Activated CD4-positive, alpha-beta T cell treated with anti-CD3 and anti-CD28 coated beads, Interleukin-2, amount 50 U/mL, for 4 hours (primary cell): ENCODE measurements at places on chromosomes 7 and 10.

DNA sequence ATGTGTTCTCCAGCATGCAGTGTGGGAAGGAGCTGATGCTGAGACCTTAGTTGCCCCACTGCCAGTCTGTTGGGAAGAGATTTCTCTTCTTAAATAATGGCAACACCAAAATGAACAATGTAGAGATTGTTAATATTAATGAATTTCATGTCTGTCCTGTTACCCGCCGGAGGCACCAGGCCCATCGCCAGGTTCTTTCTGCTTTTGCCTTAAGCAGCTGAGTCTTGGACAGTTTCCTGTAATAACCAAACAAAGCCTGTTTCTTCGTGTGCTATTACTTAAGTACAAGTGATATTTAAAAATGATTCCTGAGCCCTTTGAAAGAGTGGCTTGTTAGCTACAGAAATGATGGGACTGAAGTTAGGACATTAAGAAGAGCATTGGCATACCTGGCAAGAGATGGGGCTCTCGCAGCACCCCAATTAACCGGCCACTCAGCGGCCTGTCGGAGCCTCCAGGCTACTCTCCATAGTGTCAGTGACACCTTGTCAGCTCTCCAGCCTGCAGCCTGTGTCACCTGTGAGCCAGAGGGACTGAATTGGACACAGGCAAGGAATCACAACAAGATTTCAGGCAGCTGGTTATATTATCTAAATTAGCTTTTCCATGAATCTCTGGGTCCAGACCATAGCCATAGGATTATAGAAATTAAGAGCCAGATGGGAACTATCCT is 142.0 kb downstream of the CELF2 start:
- DNase-seq, result no peak

DNA sequence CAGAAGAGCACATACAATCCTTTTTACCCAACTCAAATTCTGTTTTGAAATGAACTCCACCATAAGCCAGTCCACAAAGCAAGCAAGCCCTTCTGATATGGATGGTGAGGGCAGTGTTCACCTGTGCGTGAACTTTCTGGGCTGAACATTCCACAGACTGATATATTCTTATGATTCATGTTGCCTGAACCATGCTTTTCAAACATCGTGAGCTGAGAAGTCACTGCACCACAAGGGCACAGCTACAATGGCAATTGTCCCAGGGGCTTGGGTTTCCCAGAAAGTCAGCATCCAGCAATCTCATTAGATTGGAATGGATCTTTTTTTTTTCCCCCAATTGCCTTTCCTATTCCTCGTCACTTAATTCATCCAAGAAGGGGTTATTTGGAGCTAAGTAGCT is 86.9 kb upstream of the ZNF438 start:
- no peak for DNase-seq

- no peak for DNase-seq
These were observed 74.9 kb upstream of the OGDHL start for GRCh38 chr10:49837051-49837478.

DNA sequence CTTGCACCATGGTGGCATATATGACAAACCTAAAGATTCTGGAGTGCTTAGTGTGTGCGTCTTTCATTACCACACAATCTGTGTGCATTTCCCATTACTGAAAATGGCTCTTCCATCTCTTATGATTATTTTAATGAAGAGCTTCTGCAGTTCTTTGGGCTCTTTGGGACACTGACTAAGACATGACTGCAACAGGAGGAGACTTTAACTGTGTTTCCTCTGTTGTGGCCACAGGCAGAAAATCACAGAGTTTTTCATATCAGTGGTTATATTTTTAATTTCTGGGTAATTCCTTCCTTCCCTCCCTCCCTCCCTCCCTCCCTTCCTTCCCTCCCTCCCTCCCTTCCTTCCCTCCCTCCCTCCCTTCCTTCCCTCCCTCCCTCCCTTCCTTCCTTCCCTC is 58.1 kb downstream of the WNT2 start:
- DNase-seq, result no peak

GRCh38 chr7:2446676-2447075 is 29.5 kb downstream of the GRIFIN start:
- DNase-seq, result no peak

GRCh38 chr10:13491747-13492360 is 37.0 kb downstream of the BEND7 start:
- no peak for DNase-seq

DNA sequence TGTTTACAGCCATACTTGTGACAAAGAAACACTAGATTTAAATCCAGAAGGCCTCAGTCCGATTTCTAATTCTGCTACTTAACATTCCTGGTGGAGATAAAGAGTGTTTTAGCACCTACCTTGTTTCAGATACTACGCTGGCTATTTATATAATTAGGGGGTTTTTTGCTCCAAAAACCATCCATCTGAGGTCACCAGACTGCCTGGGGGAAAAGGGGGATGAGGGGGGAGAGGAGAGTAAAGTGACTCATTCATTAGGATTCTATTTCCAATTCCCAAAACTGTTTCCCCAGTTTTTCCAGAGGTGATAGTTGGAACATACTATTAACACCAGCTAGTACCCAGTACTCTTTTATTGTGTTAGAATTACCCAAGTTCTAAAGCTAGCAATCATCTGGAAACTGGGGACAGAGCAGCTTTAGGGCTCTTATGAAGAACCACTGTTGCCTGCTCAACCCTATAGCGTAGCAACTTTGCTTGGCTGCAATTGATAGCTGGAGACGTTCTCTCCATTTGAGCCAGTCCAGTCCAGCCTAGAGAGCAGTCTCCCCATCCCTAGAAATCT is 6.6 kb downstream of the GCC1 start:
- DNase-seq, result no peak

GRCh38 chr7:116799916-116800315 is 62.5 kb upstream of the CAPZA2 start:
- no peak for DNase-seq

DNA sequence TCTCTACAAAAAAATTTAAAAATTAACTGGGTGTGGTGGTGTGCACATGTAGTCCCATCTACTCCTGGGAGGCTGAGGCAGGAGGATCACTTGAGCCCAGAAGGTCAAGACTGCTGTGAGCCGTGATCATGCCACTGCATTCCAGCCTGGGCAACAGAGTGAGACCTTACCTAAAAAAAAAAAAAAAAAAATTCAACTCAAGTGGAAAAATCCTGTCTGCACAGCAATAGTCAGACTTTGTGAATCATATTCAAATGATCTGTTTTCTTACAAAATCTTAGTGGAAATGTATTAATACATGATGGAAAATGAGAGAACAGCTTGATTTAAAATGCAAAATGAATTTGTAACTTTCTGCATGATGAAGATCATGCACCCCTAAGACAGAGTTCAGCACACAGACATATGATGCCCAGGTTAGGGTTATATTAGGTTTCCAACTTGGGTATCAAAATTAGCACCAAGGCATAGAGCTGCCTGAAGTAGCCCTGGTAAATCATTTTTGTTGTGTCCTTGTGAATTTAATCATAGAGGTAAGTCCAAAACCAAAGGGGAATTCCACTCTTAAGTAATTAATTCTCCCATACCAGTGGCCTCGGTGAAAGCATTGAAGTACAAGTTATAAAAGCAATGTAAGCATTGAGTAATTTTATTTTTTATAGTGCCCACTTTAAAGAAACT is 93.8 kb downstream of the ADD3 start:
- no peak for DNase-seq

DNA sequence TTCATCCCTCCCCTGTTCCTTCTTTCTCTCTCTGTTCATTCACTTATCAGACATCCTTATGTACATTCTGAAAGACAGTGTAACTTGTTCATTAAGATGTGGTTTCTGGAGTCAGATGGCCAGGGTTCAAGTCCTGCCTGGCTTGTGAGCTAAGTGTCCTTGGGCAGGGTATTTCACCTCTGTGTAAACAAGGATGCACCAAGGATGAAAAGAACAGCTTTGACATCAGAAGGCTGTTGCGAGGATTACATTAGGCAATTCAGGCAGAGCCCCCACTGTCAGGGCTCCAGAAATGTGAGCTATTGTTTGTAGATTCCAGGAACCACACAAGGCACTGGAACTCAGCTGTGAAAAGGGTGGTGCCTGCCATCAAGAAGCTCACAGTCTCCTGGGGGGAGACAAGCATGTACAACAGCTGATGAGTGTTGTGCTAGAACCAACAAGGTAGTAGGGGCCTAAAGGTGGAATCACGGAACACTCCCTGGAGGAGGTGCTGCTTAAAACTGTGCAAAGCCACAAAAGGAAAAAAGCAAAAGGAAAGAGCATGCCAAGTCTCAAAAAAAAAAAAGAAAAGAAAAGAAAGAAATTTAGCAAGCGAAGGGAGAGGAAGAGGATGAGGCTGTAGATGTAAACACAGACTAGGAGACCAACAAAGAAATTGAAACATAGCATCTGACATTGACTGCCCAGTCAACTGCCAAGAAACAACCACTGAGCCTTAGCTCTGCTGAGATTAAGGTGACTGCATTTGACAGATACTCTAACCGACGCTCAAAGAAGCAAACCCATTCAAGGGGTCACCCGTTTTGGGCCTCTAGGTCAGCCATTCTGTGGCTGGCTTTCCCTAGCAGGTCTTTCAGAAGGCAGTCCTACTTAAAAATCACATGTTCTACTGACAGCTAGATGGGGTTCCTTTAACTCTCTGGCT is 12.5 kb downstream of the PDLIM1 start:
- DNase-seq, result no peak

GRCh38 chr7:78690174-78690573 is 763.3 kb downstream of the MAGI2 start:
- no peak for DNase-seq

GRCh38 chr10:66717231-66717981 is 208.4 kb upstream of the LRRTM3 start:
- no peak for DNase-seq

DNA sequence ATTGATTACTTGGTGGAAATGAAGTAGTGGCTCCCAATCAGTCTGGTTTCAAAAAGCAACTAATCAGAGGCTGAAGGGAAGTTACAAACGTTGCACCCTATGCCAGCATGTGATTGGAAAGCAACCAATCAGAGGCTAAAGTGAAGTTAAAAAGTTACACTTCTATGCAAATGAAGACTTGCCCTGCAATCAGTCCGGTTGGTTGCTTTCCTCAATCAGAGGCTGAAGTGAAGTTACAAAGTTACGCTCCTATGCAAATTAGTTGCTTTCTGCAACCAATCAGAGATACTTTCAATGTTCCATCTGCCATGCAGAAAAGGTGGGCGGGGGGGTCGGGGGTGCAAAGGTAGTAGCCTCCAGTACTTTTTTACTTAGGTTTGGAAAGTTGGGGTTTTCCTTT is 1077.1 kb downstream of the TYW1 start:
- no peak for DNase-seq

DNA sequence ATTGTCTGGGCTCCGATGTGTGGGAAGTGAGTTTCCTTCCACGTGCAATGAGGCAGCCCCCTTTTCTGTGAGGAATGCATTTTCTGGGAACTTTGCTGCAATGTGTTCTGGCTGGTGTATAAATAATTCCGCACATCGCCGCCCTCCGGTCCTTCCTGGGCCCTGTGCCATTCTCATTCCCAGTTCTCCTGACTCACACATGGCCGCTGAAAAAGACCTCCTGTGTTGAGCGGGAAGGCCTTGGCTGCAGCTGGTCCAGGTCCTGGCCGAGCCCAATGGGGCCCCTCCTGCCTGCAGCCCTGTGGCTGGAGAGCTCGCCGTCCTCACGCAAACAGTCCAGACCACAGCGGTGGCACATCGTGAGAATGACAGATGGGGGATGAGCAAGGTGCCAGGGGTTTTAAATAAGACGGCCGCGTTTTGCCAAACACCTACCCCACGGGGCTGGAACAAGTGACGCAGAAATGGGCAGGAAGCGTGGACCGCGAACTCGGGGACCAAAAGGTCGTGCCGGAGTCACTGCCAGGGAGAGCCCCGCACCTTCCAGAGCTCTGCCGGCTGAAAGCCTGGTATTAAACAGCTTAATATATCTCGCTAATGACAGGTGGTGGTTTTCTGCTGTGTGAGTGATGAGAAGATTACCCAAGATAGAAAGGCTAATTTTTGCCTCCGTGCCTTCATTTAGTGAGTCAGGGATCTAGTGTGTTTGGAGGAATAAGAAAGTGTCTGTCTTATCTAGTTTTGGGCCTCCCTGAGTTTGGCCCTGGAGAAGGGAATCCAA is 37.0 kb downstream of the FAM20C start:
- DNase-seq, result no peak

GRCh38 chr10:42865716-42866114 is 83.1 kb downstream of the BMS1 start:
- no peak for DNase-seq

- no peak for DNase-seq
These were observed 42.1 kb upstream of the NAMPT start for GRCh38 chr7:106326594-106327537.

- no peak for DNase-seq
These were observed 117.8 kb downstream of the WDR37 start for GRCh38 chr10:1174022-1174421.

DNA sequence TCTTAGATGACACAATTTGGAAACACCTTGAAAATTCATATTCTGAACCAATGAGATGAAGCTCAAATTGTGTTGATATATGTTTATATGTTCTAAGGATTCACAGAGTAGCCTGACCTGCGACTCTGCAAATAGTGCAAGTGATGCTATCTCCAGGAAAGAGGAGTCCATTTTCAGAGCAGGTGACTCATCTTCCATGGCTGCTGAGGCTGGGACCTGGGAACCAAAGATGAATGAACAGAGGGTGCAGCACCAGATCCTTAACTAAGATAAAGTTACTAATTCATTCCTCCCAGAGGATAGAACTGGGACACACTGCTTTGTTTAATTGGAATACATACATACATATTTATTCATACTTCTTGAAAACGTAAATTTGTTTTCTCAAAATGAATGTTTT is 240.6 kb upstream of the SEMA3C start:
- no peak for DNase-seq

DNA sequence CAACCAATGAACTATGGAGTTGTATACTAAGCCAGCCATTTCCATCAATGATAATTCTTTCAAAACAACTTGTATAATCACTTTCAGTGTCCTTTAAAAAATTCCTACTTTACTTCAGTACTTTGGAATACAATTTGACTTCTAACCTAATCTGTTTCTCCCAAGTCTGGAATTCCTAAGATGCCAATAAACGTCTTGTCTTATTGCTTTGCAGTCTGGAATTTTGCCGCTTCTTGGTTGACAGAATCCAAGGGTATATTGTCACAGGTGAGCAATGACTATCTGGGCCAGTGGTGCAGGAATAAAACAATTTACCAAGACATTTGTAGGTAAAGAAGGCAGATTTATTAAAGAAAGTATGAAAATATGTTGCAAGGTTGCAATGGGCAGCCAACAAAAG is 21.8 kb downstream of the RP9 start:
- DNase-seq, result no peak
